ENCODE measurements at places on chromosomes 1 and 21.

GRCh38 chr1:118948351-118948750 is 39.8 kb downstream of the TBX15 start:
- DNase-seq, result no peak

GRCh38 chr1:69321311-69321710 is 246.4 kb upstream of the LRRC7 start:
- no peak for DNase-seq

GRCh38 chr21:21146587-21147373 is 148.6 kb downstream of the NCAM2 start:
- no peak for DNase-seq

GRCh38 chr1:87052400-87052799 is 138.0 kb downstream of the HS2ST1 start:
- DNase-seq, result no peak

GRCh38 chr1:117757668-117758067 is 151.8 kb downstream of the TENT5C start:
- no peak for DNase-seq

DNA sequence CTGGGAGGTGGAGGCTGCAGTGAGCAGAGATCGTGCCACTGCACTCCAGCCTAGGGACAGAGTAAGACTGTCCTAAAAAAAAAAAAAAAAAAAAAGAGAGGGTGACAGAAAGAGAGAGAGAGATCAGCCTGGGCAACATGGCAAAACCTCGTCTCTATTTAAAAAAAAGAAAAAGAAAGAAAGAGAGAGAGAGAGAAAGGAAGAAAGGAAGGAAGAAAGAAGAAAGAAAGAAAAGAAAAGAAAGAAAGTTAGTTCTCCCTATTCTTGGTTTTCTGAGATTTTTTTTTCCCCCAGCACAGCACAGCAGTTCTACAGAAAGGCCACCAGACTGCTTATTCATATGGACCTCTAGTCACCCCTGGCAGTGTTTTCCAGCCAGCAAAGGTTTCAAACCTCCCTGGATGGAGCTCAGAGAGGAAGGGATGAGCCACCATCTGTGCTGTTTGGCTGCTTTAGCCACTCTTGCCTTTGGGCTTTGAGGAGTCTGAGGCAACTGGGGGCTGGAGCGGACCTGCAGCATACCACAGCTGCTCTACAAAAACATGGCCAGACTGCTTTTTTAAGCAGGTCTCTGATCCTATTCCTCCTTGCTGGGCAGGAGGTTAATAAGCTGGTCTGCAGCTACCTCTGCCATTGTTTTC is 10.6 kb downstream of the S100A6 start:
- peak; percentile 46 for DNase-seq

- peak; percentile 60 for DNase-seq
These were observed 9.4 kb downstream of the ETV3L start for GRCh38 chr1:157090196-157090647.

DNA sequence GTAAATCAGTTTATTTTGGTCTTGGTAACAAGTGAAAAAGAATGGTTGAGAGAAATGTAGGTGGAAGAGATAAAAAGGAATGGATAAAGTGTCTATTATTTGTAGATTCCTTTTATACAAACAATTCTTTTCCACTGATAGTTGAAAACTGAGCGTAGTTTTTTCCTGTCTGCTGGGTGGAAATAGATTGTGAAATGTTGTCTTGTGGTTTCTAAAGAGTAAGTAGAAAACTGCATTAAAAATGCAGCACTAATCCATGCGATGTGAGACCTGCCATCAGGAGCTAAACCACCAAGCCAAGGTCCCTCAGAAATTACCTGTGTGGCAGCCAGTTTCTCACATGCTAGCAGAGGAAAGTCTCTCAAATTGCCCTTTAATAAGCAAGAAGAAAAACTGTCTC is 103.2 kb upstream of the SLC44A3 start:
- no peak for DNase-seq

DNA sequence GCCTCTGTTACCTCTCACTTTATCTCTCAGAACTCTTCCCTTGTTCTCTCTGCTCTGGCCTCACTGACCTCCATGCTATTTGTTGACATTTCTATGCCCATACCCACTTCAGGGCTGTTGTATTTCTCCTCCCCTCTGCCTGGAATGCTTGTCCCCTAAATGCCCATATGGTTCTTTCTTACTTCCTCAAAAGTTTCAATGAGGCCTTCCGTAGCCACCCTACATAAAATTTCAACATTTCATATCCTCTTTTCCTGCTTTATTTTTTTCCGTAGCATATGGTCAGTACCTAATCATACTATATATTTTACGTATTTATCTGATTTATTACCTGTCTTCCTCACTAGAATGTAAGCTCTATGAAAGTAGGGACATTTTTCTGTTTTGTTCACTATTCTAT is 47.1 kb upstream of the ZYG11A start:
- DNase-seq, result no peak

DNA sequence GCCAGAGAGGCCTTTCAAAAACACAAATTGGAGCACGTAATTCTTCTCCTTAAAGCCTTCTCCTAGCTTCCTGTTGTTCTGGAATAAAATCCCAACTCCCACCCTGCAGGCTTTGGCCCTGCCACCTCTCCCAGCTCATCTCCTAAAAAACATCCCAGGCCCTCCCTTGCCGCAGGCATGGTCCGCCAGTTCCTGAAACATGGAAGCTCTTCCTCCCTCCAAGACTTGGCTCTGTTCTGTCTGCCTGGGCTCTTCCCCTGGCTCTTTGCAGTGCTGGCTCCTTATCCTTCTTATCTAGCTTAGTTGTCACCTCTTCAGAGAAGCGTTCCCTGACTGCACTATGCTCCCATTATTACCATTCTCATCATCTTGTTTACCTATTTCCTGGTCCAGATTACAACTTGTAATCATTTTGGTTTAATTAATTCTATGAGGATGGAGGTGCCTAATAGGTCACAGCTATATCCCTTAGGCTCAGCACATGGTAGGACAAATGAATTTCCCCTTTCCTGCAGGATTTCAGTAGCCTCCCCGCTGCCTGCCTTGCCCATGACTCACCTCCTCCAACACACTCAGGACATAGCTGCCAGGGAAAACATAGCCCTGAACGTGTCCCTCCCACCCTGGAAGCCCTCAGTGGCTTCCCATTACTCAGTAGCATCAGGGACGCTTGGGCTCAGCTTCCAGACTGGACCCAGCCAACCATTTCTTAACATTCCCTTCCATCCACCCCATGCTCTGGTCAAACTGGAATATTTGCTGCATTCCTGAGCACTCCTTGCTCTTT is 15.7 kb upstream of the IGSF21 start:
- peak; percentile 4 for DNase-seq

- no peak for DNase-seq
These were observed 149.6 kb upstream of the C1orf87 start for GRCh38 chr1:60223158-60223557.

GRCh38 chr1:209621741-209622655 is 30.2 kb downstream of the LAMB3 start:
- no peak for DNase-seq

DNA sequence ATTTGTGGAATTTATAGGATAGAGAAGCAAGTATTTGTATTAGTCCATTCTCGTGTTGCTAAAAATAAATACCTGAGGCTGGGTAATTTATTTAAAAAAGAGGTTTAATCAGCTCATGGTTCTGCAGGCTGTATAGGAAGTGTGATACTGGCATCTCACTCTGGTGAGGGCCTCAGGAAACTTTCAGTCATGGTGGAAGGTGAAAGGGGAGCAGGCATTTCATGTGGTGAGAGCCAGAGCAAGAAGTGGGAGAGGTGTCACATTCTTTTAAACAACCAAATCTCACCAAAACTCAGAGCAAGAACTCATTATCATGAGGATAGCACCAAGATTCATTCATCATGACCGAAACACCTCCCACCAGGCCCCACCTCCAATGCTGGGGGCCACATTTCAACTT is 18.1 kb downstream of the SDCCAG8 start:
- no peak for DNase-seq

GRCh38 chr1:114173680-114174079 is 20.0 kb upstream of the SYT6 start:
- DNase-seq, result no peak

DNA sequence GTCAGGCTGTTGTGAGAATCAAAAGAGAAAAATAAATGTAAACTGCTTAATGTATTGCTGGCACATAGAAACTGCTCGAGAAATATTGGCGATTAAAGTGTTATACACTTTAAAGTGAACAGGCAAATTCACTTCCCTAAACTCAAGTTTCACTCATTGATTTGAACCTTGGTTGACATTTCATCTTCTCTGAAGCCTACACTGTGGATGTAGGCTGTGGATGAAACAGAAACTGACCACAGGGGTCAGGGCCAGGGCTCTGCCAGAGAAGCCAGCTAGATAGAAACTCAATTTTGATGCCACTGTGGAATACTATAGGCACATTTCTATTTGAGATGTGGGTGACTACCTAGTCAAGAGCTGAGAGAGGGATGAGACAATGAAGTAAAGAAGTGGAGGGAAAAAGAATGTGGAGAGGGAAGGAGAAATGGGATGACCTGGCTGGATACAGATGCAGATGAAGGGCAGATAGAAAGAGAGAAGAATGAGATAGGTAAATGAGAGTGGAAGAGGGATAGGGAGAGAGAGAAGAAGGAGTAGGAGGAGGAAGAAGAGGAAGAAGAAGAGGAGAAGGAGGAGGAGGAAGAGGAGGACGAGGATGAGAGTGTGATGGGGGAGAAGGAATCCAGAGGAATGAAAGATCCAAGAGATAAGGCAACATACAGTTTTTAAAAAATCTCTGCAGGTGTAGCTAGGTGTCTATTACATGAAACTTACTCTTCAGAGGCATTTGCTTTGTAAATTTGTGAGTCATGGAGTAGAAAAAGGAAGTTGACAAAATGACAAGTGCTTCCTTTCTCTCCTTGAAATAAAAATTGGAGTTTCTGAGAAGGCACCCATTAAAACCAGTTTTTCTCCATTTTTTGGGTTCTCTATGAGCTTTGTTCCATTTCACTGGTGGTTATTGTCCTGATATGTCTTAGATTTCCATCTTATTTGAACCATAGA is 17.4 kb upstream of the CD1D start:
- DNase-seq, result no peak

GRCh38 chr1:164703463-164703862 is 144.5 kb downstream of the PBX1 start:
- DNase-seq, result no peak

GRCh38 chr1:216422821-216423520 is at the start of gene USH2A:
TSS of gene USH2A (minus strand) at chr1:216423448. CDS start at chr1:216422336, 1,112 bp downstream.
- DNase-seq, result no peak

GRCh38 chr1:171661076-171661650 is 8.7 kb upstream of the MYOC start:
- DNase-seq, result peak; percentile 21

DNA sequence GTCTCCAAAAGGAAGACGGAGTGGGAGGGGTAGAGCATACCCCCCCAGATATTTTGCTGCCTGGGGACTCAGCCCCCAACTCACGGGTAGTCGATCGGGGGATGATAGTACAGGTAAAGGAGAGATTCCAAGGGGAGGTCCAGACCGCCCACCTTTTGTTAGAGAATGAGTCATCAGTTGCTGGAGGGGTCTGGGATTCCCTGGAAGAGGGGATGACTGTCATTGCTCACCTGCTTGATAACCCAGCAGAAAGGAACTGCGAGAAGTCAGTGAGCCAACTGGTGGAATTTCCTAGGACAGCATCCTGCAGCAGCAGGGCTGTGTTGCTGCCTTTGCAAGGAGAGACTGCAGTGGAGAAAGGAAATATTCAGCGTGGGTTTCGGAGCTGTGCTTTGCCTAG is 64.4 kb downstream of the MACF1 start:
- DNase-seq, result peak; percentile 73

DNA sequence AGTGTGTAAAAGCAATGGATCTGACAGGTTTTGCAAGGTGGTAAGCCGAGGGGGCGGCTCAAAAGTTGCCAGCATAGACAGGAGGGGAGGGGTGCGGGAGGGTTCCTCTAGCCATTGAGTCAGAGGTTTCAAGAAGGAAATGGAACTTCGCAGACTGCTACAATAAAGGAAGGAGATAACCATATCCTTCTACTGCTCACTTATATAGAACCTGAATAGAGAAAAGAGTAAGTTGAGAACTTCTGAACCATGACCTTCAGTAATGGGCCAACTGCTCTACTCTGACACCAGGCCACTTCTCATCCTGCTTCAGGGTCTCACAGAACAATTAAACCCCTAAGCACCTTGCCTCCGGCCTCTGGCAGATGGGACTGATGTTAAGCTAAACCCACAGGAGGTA is 26.3 kb upstream of the BCAR3 start:
- DNase-seq, result no peak

GRCh38 chr1:171484760-171485374 is 463 bp upstream of the PRRC2C start:
- no peak for DNase-seq

DNA sequence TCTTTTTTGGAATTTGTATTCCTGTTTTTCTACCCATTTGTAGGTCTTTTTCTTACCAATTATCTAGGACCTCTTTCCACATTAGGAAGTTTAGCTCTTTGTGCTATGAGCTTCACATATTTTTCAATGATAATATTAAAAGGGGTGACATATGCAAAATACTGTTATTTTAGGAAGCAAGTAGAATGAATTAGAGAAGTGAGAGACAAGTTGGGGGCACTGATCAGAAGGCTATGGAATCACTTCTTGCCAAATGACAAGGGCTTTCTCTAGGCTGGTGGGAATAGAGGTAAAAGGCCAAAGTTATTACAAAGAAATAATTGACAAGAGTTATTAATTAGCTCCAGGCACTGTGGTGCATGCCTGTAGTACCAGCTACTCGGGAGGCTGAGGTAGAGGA is 4.3 kb upstream of the BCAR3 start:
- DNase-seq, result no peak

GRCh38 chr1:110065841-110066240 is 4.6 kb downstream of the ALX3 start:
- no peak for DNase-seq

DNA sequence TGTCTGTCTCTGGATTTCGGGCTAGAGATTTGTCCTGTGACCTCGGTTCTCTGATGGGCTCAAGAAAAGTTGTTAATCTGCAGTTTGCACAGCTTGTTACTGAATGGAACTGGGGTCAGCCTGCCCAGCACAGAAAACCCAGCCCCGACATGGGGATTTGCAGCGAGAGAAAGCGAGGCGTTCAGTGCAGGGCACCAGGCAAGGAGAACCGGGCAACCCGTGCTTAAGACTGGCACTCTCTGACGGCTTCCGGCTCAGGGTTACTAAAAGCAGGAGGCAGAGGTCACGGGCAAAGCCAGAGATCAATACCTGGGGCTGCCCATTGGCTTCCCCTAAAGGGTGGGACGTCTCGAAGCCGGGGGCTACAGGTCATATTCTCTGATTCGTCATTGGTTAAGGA is 29.9 kb upstream of the COL6A1 start:
- no peak for DNase-seq

DNA sequence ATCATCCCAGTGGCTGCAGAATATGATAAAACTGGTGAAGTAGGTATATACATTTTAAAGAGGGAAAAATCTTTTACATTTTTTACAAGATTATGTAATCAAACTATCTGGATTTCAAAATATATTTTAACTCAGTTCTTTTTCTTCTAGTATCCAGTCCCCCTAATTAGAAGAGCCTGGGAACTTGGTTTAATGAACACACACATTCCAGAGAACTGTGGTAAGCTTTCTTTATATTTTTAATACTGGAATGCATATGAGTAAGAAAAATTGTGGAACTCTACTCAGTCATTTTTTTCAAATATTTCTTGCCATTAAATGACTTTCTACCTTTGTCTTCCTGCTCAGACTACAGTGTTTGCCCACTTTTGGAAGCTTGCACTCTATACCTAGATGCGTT is 8.2 kb downstream of the ACADM start:
- no peak for DNase-seq

- DNase-seq, result no peak
These were observed 941 bp upstream of the IFI16 start for GRCh38 chr1:159008744-159009188.

Measured in mammary epithelial cell (primary cell).